ENCODE measurements at places on chromosomes 13 and 19.

DNA sequence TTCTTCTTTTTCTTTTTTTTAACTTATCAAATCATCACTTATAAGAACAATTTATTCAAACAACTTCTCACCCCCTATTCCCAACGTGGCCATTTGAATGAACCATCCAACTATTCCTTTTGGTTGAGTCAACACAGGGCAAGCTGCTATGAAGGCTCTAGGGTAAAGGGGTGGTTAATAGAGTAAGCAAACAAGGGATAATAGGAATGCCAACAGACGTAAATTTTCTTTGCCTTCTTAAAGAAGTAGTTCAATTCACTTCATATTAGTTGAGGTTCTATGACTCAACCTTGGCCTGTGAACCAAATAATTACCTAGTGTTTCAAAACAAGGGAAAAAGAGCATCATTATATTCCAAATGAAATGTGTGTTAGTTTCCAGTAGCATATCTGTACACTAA, 1383.8 kb upstream of the SLC10A2 start:
- DNase-seq = no peak

GRCh38 chr19:14400951-14401431, 18.1 kb downstream of the DDX39A start:
- DNase-seq = no peak

DNA sequence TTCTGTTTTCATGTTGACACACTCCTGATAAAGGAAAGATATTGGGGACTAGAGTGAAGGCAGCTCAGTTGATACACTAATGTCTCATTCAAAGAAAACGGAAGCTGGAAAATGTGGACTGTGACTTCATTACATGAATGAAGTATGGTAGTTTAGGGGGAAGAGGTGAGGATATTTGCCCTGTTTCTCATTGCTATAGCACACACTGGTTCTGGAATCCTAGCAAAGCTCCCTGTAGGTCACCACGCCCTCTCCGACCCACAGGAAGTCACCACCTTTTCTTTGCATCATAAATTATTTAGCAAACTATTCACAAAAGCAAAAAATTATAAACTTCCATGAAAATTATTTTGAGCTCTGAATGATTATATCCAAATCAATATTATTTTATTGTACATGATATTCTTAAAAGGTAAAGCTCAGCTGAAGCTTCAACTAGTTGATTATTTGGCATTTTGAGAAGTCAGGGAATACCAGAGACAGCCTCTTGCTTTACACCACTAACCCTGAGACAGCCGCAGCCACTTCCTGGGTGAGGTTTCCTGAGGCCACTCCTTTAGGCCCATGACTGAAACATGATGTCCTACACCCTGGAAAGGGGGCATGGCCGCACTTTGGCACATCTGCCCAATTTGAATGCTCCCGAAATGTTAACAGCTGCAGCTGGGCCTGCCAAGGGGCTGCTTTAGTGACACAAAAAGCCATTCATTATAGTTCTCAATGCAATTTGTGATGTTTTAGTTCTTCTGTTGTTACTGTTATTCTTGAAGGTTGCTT, 50.0 kb upstream of the WDFY2 start:
- peak; percentile 11 for DNase-seq

DNA sequence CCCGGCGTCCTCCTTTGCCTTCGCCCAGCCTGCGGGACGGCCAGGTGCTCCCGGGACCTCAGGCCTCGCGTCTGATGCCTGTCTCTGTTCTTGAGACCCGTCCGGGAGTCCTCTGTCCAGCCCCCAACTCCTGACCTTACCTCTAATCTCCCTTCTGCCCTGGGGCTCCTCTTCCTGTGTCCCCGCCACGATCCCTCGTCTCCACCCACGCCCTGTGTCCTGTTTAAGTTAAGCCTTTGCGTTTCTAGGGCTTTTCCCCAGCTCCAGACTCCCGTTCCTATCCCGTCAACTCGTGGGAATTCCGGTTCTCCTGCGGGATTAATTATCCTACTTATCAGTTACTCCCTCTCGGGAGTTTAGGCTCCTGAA, 686 bp downstream of the LENG8 start:
- DNase-seq = peak; percentile 20

GRCh38 chr13:26061947-26062346, 10.1 kb upstream of the SHISA2 start:
- DNase-seq = no peak

Data from activated T-cell treated with anti-CD3 and anti-CD28 coated beads for 4 hours (primary cell).